ENCODE measurements at places on chromosomes 1 and 21.

GRCh38 chr1:156668801-156669637, 8.2 kb downstream of the NES start:
- DNase-seq = no peak

DNA sequence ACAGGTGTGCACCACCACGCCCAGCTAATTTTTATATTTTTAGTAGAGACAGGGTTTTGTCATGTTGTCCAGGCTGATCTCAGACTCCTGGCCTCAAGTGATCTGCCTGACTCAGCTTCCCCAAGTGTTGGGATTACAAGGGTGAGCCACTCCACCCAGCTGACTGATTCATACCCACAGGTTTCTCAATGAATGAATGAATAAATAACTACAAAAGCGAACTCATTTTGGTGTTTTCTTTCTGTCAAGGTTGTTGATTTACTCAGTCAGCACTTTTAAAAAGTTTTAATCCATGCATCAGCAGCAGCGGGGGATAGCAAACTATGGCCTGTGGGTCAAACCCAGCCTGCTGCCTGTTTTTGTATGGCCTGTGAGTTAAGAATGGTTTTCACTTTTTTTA, 217.5 kb downstream of the FAF1 start:
- DNase-seq = no peak

DNA sequence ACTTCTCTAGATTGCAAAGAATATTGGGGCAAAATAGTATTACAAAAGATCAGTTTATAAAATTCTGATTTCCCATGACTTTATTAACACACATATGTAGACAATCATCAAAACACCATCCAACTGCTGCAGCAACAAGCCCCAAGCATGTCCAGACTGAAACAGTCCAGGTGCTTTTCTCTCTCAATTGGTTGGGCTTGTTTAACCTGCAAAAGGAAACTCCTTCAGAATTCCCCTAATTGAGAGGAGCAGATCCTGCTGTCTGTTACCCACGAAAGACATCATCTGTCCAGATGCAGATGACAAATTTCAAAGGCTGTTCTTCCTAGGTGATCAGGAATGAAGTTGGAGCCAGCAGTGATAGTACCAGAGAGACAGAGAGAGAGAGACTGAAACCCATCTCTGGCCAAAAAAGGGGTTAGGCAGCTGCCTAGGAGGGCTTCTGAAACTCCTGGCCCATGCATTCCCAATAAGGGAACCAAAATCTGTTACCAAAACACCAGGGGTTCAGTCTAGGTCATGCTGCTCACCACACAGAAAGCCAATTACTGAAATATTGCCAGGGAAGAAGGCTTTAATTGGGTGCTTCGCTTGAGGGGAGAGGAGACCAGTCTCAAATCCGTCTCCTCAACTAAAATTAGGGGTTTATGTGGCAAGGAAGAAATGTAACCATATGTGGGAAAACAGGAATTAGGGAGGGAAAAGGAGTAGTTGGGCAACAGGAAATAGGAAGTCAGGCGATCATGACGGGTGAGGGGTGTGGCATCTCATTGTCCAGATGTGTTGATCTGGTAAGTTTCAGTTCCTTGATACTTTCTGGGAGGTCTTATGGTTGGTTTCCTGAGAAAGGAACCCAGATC, 34.7 kb upstream of the RGL1 start:
- DNase-seq = no peak

DNA sequence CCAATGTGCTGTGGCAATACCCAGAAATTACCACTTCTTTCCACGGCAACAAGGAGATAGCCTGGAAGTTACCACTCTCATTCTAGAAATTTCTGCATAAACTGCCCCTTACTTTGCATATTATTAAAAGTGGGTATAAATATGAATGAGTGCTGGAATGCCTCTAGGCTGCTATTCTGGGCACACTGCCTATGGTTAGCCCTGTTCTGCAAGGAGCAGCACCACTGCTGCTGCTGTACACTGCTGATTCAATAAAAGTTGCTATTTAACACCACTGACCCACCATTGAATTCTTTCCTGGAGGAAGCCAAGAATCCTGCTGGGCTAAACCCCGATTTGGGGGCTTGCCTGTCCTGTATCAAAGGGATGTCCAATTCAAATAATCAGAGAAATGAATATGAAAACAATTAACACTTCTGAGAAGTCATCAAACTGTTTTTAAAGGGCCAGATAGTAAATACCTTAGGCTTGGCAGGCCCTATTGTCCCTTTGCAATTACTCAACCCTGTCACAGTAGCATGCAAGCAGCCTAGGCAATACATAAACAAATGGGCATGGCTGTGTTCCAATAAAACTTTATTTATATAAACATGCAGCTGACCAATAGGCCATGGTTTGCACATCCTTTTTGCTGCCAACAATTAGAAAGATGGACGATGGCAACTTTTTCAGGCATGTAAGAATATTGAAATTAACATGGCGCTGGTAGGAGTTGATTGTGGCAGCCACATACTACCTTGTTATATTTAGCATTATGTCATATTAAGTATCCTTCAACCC, 369.4 kb upstream of the B3GALT2 start:
- DNase-seq = no peak

GRCh38 chr1:55611123-55611522, 396.0 kb upstream of the USP24 start:
- DNase-seq = no peak

GRCh38 chr1:210690236-210690635, 361.5 kb downstream of the HHAT start:
- no peak for DNase-seq

GRCh38 chr1:115073298-115074087, 15.8 kb downstream of the TSPAN2 start:
- no peak for DNase-seq

DNA sequence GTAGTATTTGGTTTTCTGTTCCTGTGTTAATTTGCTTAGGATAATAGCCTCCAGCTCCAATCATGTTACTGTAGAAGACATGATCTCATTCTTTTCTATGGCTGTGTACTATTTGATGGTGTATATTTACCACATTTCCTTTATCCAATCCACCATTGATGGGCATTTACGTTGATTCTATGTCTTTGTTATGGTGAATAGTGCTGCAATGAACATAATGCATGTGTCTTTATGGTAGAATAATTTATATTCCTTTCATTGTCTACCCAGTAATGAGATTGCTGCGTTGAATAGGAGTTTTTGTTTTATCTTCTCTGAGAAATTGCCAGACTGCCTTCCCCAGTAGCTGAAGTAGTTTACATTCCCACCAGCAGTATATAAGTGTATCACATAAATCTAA, 538.8 kb downstream of the LRRIQ3 start:
- DNase-seq = no peak

- DNase-seq = no peak
These were observed 286.7 kb downstream of the SRGAP2C start for GRCh38 chr1:121471523-121471922.

DNA sequence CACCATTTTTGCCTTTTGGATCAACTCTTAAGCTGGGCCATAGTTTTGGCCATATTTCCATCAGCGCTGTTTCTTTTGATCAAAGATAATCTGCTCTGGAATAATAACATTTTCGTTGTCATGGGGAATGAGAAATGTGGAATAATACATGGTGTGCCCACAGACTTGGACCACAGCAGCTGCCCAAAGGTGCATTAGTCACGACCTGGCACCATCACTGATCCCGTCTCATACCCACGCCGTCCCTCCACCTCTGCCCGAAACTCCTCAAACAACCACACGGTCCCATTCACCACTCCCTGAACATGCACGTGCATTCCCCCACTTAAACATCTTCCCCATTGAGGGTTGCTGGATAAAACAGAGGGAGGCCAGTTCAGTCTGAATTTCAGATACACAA, 76.9 kb downstream of the SLC66A1 start:
- DNase-seq = no peak

DNA sequence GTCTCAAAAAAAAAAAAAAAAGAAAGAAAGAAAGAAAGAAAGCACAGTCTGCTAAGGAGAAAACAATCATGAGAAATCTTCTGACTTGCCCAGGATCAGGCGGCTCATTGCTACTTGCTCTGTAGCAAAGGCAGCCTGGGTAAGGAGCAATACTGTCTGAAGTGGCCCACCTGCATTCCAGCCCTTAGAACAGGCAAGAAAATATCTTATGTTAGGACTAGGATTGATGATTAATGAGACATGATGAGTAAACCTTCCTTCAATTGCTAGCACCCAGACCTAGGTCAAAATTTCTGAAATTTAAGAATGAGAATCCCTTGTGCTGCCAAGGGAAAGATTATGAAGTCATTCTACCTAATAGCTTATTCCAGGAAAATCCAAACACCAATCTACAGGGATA, 140.8 kb downstream of the DSCAM start:
- no peak for DNase-seq

DNA sequence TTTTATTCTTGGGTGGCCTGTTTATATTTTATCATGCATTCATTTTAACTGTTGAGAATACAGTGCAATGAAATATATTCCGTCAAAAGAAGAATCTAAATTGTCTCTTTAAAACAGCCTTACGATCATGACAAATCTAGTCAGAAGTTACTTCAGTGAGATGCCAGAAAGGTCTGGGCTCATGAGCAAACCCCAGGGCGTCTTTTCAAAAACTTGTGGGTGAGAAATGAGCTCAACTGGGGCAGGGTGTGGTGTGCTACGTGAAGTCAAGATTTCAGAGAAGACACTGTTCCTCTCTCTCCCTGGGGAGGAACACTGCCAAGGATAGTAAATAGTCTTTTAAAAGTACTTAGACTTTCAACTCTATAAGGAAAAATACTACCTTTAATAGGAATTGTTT, 13.4 kb upstream of the UAP1 start:
- peak; percentile 29 for DNase-seq

DNA sequence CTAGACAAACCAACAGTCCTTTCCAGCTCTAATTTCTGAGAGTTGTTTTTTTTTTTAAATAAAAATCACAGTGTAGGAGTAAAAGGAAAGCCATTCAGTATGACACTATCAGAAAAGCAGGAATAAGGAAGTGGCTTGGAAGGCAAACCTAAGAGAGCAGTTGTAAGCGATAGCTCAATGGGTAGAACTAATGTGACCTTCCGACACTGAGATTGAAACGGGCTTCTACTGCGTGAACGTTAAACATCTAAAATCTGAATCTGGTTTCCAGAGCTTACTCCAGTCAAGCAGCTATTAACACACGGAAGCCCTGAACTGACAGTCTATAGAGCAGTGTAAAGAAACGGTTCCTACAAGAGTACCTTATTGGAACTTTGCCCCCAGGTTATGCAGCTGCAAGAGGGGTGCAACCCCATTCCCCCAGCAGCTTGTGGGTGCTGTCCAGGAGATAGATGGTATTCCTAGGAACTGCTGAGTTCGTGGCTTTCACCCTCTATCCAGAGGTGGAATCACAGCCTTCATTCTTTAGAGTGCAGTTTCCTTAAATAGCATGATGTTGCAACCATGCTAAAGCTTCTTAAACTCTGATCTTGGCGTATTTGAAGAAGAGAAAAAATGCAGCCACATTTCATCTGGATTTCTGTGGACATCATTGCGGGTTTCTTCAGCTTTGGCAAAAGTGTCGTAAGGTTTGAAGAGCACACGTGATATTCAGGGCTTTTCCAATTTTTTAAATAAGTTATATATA, 3.3 kb upstream of the IRF2BP2 start:
- DNase-seq = peak; percentile 12

- no peak for DNase-seq
These were observed 104.8 kb downstream of the RGS2 start for GRCh38 chr1:192913683-192914082.

GRCh38 chr1:98176936-98177335, 256.1 kb upstream of the DPYD start:
- DNase-seq = peak; percentile 20

DNA sequence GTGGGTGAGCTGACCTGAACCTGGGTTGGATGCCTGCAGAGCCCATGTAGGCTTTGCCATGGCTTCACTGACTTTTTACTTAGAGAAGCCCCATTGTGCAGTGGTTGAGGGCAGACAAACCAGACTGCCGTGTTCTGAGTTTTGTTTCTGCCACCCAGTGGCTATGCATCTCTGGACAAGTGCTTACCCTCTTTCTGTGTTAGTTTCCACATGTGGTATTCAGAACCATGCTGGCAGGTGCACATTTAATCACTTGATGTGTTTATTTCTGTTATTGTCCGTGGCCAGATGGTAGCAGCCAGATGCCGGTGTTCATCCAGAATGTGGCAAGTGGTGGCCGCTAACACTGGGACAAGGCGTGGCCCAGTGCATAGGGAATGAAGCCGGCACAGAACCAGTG, 10.3 kb upstream of the PTPN7 start:
- DNase-seq = no peak

GRCh38 chr1:97423403-97423802, 497.4 kb downstream of the DPYD start:
- DNase-seq = peak; percentile 21

- DNase-seq = no peak
These were observed 58.6 kb downstream of the MDM4 start for GRCh38 chr1:204574865-204575163.

DNA sequence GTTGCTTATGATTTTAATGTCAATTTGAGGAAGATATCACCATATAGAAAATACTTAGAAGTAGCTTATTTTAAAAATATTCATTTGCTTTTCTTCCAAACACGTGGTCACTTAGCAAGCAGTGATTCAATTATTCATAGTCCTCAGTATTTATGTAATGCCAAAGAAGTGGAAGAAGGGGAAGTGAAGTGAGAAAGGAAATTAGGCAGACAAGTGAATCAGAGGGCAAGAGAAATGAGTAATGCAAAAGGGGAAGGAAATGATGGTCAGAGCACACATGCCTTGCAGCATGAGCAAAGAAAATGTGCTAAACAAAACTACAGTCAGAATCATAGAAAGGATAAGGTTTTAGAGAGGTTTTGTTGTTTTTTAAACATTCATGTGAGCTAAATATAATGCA, 31.8 kb downstream of the SDCCAG8 start:
- DNase-seq = peak; percentile 31

GRCh38 chr1:111989531-111990025, at the start of gene KCND3:
Gene KCND3, minus strand, starts transcription at chr1:111989668.
- DNase-seq = peak; percentile 27

DNA sequence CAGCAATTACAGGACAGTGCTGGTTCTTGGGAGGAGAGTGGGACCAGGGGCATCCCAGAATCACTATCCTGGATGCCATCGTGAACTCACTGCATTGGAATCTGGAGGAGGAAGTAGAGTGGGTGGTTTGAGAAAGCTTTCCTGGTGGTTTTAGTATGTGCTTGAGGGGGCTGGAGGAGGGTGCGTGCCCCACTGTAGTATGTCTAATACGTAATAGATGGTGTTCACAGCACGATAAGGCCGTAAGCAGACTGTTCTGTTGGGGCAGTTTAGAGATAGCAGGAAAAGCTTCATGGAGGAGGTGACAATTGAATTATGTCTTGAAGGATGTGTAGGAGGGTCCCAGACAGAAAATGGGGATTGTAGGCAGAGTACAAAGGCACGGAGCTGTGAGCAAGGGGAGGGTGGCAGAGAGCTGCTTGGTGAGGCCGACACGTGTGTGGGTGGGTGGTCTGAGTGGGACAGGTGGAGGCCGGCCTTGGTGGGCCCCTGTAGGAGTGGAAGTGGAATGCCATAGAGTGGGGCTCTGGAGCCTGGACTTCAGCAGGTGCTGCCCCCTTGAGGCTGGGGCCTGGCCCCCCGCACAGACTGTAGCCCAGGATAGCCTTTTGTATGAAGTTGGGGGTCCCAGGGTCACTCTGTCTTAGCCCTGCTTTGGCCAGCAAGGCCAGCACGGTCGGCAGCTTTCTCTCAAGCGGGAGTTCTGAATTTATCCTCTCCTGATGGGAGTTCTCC, 37.0 kb downstream of the IL6R start:
- DNase-seq = peak; percentile 71

- DNase-seq = no peak
These were observed 378.4 kb downstream of the SETD4 start for GRCh38 chr21:35681946-35682345.

Data from A673 (cell line).